Activated CD8-positive, alpha-beta memory T cell treated with anti-CD3 and anti-CD28 coated beads, Interleukin-2, amount 50 U/mL, for 48 hours (primary cell): ENCODE measurements at places on chromosomes 3 and 15.

DNA sequence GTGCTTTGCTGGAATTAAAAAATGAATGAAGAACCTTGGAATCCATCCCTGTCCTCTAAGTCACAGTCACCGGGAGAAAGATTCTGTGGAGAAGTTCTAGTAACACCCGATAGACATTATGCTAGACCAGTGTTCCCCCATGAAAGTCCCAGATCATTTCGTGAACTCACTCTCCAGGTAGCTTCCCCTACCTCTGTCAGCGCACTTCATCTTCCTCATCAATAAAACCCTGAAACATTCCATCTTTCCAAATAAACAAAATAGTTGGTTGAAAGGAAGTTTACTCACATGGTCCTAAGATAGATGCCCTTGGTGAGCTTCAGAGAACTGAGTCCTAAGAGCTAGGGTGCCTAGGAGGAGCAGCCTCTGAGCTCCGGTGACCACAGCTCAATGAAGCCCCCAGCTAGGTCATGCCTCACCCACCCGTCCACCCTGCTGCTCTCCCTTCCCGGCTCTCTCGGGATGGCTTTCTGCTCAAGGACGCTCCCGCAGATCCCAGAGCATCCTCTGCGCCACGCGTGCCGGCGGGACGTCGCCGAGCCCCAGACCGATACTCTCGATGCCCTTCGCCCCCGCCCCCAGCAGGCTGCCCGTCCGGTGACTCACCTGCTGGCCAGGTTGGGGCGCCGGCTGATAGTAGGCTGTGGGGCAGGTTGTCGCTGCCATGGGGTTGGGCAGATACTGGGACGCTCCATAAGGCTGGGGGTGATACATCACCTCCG lies 776 bp downstream of the VGLL3 start:
- DNase-seq = no peak

DNA sequence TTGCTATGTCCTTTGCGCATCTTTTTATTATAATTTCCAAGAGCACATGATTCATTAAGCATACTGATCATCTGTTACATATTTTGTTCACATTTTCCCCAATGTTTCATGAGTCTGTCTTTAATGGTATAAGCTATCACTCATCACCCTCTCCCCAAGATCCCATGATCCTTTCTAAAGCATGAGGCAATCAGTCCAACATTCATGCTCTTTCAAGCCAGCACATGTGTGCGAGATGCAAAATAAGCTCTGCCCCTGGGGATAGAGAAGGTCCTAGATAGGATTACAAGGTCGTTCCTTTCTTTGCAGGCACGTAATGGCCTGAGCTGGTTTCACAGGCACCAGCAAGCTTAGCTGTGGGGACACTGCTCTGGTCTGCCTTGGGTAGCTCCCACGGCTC lies 32.2 kb upstream of the B3GNT5 start:
- no peak for DNase-seq

- peak; percentile 55 for DNase-seq
These were observed 120.1 kb upstream of the NMNAT3 start for GRCh38 chr3:139797724-139798343.

- DNase-seq = no peak
These were observed 45.4 kb upstream of the RAD18 start for GRCh38 chr3:9008550-9009255.

GRCh38 chr15:73802431-73803041 lies 49.4 kb upstream of the INSYN1 start:
- DNase-seq = no peak

GRCh38 chr3:129016356-129016719 lies 15.2 kb downstream of the EFCC1 start:
- DNase-seq = peak; percentile 76

- DNase-seq = no peak
These were observed 338.9 kb upstream of the CFAP20DC start for GRCh38 chr3:59388555-59389270.

DNA sequence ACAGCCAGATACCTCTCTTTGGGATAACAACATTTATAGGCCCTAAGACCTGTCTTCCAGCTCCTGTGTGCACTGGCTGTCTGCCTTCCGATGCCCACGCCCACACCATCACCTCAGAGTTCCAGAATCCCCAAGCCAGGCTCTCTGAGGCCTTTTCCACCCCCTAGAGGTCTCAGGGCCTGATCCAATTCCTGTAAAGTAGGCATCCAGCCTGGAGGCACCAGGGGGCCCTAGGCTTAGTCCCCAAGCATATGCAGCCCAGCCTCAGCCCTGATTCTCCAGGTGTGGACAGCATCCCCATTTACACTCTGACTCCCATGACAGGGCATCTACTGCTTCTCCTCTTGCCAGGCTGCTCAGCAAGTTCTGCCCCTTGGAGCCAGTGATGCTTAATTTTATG lies 72.7 kb upstream of the CORO2B start:
- no peak for DNase-seq

DNA sequence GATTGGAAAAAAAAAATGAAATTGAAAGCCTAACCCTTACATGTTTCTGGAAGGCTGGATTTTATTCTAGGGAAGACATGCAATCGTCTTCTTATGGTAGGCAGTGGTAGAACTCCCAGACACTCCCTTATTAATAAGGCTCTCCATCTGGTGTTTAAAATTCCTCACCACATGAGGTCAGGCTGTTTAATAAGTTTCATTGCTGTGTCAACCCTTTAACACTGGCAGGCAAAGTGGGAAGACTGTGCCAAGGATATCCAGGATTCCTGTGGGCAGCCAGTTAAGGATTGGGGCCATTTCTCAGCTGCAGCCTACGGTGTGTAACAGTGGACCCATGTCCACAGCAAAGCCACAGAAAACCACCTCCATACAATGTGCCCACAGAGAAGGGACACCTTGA lies 225.5 kb upstream of the CHRM5 start:
- no peak for DNase-seq

- peak; percentile 42 for DNase-seq
These were observed 41.6 kb upstream of the DLG1 start for GRCh38 chr3:197339841-197340520.

DNA sequence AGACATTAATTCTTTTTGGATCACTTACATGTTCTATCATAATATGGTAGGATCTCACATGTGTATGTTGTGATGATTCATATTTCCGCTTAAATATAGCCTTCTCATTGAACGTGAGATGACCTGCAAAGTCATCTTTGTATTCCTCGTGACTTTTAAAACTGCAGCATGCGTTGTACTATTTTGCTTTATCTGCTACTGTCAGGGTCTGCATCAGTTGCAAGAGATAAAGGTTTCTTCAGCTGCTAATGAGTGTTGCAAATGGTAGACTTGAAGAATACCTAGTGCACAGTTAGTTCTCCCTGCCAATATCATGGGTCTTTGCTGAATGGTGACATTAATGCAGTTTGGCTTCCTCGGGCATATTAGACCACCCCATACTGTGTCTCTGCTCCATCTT lies 31.8 kb downstream of the REC114 start:
- no peak for DNase-seq

DNA sequence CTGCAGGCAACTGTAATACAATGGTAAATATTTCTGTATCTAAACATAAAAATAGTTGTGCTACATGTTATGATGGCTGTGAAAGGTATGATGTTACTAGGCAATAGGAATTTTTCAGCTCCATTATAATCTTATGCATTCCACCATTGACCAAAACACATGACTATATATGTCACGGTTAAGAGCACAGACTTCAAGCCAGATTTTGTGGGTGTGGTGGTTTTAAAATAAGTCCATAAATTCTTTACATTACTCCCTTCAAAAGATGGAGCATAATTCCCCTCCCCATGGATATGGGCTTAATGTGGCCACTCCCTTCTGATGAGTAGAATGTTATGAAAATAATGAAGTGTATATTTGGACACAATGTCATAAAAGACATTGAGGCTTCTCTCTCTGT lies 88.4 kb upstream of the TBC1D5 start:
- DNase-seq = no peak

- no peak for DNase-seq
These were observed 21.2 kb upstream of the NMD3 start for GRCh38 chr3:161199926-161200325.

DNA sequence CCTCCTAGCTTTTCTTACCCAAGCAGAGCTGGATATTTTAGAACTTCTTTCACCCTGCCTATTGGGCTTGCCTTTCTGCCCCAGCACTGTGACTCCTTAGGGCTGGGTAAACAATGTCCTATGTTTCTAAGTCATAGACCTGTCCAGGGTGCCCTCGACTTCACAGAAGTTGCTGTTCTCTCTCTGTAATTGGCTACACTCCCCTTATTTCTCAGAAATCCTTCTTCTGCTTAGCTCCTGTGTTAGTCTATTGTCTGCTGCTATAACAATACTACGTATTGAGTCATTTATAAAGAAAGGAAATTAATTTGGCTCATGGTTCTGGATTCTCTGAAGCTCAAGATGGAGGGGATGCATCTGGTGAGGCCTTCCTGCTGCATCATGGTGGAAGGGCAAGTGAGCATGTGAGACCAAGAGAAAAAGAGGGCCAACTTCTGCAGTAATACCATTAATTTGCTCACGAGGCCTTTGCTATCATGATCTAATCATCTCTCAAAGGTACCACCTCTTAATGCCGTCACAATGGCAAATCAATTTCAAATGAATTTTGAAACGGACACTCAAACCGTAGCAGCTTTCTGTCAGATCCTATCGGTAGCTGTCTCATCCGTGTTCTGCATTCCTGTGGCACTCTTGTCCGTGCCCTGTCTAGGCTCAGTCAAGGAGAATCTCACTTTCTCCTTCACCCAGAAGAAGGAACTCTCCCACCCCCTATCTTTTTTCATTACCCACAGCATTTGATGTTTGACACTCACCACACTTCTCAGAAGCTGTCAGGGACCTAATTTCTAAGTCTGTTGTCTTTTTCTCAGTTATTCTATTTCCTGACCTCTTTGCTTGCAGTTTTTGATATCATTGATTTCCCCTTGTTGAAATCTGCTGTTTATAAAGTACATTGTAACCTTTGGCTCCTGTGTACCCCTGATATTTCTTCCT lies 22.3 kb upstream of the GPR171 start:
- DNase-seq = no peak

DNA sequence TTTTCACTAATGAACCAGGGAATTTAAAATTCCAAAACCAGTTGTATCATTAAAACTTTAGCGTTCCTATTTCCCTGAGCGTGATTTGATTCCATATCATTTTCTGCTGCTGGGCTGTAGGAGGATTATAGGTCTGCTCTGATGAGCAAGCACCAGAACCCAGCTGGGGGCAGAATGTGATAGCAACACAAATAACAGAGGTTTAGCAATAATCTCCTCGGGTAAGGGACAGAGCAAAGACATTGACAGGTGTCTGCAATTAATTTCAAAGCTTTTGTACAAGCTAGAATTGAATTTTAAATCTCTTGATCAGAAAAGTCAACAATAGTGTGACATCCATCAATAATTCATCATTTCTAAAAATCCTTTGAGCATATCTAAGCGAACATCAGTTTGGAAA lies 163.4 kb upstream of the RAP2B start:
- no peak for DNase-seq

GRCh38 chr3:110644203-110644602 lies 427.4 kb upstream of the NECTIN3 start:
- DNase-seq = no peak

- DNase-seq = no peak
These were observed 91.0 kb upstream of the CBLB start for GRCh38 chr3:105959851-105960250.

DNA sequence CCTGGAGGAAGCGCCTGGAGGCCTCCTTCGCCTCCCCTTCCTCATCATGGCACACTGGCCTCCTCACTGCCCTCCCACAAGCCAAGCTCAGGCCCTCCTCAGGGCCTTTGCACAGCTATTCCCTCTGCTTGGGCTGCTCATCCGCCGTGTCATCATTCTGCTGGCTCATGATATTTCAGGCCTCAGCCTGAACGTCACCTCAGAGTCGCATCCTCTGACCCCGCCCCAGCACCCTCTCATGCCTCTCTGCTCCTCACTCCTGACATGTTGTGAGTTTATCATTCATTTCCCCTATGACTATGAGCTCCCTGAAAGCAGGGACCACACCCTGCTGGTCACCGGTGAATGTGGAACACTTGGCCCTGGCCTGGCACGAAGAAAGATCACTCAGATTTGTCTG lies 20.7 kb upstream of the POC1A start:
- no peak for DNase-seq

DNA sequence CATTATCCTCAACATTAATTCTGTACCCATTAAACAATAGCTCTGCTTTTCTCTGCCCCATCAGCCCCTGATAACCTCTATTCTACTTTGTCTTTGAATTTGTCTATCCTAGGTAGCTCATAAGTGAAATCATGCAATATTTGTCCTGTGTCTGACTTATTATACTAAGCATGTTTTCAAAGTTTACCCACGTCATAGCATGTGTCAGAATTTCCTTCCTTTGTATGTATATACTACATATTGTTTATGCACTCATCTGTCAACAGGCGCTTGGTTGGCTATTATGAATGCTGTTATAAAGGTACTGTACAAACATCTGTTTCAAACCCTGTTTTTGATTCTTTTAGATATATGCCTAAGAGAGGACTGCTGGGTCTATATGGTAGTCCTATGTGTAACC lies 18.2 kb downstream of the CSNK1G1 start:
- no peak for DNase-seq

- no peak for DNase-seq
These were observed 108.8 kb downstream of the DPH6 start for GRCh38 chr15:35437157-35437556.

DNA sequence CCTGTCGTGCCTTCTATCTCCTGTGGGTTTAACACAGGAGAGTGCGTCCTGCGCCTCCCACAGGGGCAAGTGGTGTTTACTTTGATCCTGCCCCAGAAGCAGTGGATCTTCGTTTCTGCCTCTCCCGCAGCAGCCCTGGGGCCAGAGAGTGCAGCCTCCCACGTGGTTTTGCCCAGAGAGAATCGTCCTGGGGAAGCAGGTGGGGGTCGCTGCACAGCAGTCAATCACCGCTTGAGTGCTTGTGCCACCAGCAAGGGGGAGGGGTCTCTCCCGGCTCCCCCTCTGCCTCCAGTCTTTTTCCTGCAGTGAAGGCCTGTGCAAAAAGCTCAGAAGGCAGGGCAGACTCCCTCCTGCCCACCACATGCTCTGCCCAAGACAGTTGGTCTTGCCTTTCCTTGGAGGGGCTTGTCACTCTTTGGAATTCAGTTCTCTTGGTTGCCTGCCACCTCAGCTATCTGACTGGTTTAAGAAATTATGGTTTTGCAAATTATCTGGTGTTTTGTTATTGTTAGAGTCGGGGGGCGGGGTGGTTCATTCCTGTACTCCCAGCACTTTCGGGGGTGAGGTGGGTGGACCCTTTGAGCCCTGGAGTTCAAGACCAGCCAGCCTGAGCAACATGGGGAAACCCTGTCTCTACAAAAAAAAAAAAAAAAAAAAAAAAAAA lies 26.9 kb downstream of the STOML1 start:
- peak; percentile 72 for DNase-seq

DNA sequence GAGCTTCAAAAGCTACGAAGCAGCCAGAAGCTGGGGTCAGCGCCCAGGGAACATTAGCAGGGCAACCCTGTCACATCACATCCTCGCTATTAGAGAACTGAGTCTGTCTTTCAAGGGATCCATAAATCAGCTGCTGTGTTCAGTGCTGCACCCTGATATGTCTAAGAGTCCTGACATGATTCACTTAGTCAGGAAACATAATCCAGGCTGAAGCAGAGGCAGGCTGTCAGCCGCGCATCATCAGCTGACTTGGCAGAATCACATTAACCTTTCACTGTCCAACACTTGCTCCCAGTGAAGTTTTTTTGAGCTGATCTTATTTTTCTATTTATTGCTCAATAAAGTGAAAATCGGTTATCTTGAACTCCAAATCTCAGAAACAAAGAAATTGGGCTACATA lies 23.5 kb downstream of the MYH15 start:
- no peak for DNase-seq

- no peak for DNase-seq
These were observed 28.9 kb upstream of the GPD1L start for GRCh38 chr3:32077260-32078084.
